ENCODE measurements at places on chromosomes 7 and 10. TPM values are rescaled to one million over a fixed set of nuclear protein-coding genes. Genes with fewer than 3 reads are reported as not detected.

The NFE2L3 gene
- total RNA-seq: 28.6 TPM

The CUZD1 gene
- total RNA-seq: 0.92 TPM

The TBXAS1 gene
- total RNA-seq: 2.1 TPM

The TAS2R4 gene
- 0.31 TPM for total RNA-seq

The CARD11 gene
- total RNA-seq: 27.7 TPM

The OGDHL gene
- 0.28 TPM for total RNA-seq
